ENCODE measurements at places on chromosomes 11 and 22.

GRCh38 chr22:24982301-24983056 lies 30.0 kb downstream of the KIAA1671 start:
- no peak for DNase-seq

DNA sequence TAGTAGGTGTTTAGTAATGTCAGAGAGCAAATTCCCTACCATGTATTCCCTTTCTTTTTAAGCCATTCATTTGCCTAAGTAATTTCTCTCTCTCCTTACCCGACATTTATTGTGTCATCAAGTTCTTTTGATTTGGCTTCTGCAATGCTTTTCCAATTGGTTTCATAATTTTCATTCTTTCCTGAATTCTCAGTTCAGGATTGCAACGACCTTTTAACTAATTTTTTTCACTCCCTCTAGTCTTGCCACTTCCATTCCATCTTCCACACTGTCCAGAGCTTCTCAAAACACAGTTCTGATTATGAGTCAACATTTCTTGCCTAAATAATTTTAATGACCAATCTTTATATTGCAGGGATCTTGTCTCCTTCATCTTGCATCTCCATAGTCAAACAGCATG lies 41.2 kb upstream of the RAB30 start:
- no peak for DNase-seq

- no peak for DNase-seq
Observed at GRCh38 chr11:94866231-94866822, 98.2 kb downstream of the AMOTL1 start.

- no peak for DNase-seq
Observed at GRCh38 chr22:28379075-28379779, 300.4 kb downstream of the TTC28 start.

GRCh38 chr22:29916007-29916544 lies 33.1 kb downstream of the MTMR3 start:
- peak; percentile 38 for DNase-seq
